CD4-positive, CD25-positive, alpha-beta regulatory T cell (primary cell): ENCODE measurements at places on chromosomes 3 and 15.

GRCh38 chr3:105700575-105700974 lies 168.2 kb downstream of the CBLB start:
- no peak for DNase-seq

GRCh38 chr3:139729300-139729699 lies 51.5 kb upstream of the NMNAT3 start:
- no peak for DNase-seq

DNA sequence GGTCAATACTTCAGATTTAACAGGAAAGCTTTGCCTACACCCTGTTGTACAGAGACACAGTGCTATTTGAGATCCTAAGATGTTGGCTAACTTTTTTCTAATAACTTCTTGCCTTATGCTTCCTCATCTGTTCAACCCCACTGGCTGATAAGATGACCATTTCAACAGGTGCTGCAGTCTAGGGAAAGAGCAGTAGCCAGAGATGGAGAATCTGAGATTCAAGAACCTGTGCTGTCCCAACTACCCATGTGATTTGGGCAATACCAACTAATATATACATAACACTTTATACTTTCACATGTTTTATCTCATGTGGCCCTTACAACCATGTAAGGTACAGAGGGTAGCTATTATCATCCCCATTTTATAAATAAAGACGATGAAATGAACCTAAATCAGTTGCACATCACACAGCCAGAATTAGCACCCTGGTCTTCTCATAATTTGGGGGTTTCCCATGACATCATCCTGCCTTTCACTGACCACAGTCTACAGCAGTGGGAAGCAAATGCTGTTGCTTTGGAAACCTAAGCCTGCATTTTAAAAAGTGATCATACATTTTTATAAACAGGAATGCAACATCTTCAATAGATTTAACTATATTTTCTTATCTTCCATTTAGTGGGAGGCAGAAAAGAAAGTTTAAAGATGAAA lies 9.7 kb downstream of the TTC23 start:
- no peak for DNase-seq

DNA sequence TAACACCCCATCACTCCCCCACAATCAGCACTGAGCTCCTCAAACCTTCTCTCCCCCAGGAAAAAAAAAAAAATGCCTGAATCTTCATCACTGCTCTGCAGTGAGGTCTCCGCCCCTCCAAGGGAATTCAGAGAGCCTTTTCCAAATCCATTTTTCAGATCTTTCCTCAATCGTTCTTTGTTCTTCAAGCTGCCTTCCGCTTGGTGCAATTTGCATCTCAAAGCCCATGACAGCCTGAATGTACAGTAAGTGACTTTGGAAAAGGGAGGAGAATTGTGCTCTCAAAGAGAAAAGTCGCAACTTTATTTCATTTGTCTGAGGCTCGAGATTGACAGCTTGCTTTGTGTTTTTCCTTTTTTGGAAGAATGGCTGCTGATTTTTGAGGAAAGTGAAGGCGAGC lies 75.0 kb downstream of the CORO2B start:
- DNase-seq: no peak

DNA sequence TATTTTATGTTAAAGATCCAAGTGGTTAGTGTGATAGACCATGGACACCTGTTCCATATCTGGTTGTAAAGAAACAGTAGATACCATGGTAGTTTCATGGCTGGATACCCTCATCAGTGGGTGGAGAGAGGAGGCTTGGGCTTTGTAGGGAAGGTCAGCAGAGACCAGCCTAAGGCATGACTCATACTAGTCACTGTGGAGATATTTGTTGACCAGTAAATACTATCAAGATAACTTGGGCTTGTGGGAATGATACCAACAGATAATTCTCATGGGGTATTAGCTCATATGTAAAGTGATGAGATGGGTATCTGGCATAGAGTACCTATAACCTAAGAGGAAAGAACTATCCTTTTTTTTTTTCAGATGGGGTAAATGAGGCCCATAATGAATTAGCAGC lies 354.5 kb downstream of the CACNA2D3 start:
- no peak for DNase-seq

- DNase-seq: peak; percentile 50
These were observed 3.9 kb upstream of the FSIP1 start for GRCh38 chr15:39786447-39787056.

- DNase-seq: no peak
These were observed 28.5 kb downstream of the CYFIP1 start for GRCh38 chr15:22951381-22952280.

GRCh38 chr3:152538518-152538917 lies 269.8 kb downstream of the MBNL1 start:
- no peak for DNase-seq

DNA sequence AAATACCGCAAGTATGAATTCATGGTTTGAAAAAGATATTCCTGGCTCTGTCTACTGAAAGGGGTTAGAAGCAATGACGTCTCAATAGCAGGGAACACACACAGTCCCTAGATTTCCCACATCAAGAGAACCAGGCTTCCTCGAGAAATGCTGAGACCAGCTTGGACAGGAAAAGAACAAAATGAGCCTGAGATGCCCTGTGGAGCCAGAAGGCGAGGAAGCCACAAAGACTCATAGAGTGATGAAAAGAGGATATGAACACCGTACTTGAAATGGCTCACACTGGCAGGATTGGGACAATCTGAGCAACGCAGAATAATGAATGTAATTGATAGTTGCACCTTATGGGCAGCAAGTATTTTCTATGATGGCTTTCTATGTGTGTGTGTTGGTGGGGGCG lies 302.4 kb upstream of the ATP10A start:
- no peak for DNase-seq

DNA sequence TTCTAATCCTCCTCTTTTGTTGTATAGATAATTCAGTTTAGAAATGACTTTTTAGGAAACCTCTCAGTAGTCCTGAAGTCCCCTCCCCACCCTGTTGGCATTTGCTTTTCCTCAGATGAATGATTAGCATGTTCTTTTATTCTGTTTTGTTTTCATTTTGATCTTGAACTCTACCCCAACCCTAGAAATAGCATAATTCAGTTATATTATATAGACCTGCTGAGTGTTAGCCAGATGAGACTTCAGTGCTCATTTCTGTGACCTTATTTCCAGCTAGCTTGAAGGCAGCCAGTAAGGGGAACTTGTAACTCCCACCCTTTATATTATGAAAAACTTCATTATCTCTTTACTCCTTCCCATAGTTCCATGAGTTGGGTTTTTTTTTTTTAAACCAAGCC lies 41.2 kb downstream of the SNRK start:
- no peak for DNase-seq

- DNase-seq: no peak
These were observed 1.4 kb upstream of the SACM1L start for GRCh38 chr3:45687828-45688193.

DNA sequence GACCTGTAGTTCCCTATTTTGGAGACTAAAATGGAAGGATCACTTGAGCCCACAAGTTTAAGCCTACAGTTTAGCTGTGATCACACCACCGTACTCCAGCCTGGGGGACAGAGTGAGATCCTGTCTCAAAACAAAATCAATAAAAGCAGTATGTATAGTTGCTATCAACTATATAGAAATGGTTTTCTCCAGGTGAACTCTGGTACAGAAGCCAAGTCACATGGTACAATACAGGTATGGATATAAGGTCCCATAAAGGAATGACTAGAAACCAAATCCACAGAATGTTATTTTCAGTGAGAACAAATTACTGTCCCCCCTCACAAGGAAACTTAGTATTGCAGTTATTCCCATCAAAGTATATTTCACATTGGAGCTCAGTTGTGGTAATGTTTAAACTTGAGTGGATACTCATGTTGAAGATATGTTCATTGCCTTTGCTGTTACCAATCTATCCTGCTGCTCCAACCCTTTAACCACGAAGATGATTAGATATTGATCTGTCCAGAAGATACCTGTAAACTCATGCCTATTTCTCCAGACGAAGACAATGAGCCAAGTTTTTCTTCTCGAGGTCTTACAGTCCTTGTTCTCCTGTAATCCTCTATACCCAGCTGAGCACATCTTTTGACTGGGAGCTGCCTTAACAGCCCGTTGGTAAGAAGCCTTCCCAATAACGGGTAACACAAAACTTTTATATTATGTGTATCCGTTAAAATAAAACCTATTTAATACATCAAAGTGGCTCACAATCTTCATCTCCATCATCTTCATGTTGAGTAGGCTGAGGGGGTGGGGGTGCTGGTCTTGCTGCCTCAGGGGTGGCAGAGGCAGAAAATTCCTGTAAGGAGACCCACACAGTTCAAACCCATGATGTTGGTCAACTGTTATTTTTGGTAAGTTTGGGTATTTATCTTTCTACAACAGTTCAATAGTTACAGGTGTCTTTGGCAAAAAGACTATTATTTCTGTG lies 24.6 kb downstream of the TRA2B start:
- DNase-seq: no peak

DNA sequence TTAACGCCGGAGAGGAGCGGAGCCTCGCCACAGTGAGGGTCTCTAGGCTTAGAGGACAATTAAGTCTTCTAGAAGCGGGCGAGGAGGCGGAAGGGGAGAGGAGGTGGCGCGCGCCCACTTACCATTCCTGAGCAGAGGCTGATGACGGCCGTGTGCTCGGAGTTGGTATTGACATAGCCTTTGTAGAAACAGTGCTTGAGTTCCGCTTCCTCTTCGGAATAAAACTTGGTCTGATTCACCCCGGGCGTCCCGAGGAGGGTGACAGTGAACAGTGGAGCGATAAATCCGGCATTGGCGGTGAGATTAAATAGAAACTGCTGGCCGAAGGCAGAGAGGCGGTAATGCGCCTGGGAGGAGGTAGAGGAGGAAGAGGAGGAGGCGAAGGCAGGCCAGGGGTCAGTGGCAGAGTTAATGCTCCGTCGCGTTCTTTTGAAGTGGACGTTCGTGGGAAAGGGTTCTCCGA lies 1.3 kb downstream of the ADAMTS9 start:
- no peak for DNase-seq

DNA sequence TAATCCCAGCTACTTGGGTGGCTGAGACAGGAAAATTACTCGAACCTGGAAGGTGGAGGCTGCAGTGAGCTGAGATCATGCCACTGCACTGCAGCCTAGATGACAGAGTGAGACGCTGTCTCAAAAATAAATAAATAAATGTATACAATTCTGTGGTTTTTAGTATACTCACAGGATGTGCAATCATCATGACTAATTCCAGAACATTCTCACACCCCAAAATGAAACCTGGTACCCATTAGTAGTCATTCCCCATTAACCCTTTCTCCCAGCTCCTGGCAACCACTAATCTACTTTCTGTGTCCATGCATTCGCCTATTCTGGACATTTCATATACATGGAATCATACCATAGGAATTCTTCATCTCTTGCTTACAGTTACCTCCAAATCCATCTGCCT lies 44.5 kb downstream of the LRRFIP2 start:
- DNase-seq: peak; percentile 17

DNA sequence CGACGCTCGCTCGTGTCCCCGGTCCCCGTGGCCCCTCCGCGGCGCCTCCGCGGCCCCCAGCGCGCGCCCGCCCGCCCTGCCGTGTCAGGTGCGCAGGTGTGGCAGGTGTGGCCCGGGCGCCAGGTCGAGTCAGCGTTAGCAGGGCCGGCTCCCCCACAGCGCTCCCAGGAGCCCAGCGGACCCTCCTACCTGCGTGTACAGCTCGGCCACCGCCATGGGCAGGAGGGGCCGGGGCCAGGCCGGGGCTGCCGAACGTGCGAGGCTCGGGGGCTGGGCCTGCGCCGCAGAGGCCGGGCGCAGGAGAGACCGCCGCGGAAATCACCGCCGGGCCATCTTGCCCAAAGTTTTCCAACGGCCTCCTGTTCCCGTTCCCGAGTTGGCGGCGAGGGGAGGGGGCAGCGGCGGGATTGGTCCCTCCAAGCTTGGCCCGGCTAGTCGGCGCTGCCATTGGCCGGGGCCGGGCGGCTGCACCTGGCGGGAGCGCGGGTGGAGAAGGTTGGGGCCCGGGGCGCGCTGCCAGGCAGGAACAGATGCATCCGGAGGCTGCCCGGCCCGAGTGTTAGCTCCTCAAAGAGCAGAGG lies at the start of gene MYO5C:
Gene MYO5C (minus strand): TSS at position 384 of the 581 bp plus-strand sequence. CDS start 168 bp downstream, at position 216.
- no peak for DNase-seq

- DNase-seq: no peak
These were observed 46.5 kb downstream of the NEK10 start for GRCh38 chr3:27322634-27323033.

DNA sequence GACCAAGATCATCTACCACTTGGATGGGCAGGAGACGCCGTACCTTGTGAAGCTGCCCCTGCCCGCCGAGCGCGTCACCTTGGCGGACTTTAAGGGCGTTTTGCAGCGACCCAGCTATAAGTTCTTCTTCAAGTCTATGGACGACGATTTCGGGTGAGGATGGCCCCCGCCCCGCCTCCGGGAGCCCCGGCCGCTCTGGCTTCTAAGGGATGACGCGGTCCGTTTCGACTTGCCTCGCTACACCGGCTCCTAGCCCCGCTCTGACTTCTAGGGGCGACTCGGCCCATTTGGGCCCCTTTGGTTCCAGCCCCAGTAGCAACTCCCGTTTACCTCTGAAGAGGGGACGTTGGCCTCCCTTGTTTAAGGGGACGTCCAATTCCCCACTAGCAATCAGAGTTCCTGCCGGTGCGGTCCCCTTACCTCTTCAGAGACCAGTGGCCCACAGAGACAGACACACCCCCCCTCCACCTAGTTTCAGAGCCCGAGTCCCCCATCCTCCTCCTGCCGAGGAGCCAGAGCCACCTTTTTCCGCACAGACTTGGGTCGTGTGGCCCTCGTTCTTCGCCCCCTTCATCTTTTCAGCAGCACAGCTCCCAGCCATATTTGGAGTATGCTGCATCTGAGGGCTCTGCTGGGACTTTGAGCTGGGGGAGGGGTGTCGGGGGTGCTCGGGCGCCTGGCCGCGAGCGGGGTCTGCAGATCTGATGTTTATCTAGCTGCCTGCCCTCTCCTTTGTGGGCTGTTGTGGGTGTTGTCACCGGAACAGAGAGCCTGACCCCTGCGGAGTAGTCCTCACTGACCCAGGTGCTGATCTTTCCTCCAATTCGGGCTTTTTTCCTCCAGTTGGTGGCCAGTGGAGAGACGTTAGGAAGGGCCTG lies 706 bp downstream of the DVL3 start:
- DNase-seq: peak; percentile 54

- no peak for DNase-seq
These were observed 125.6 kb downstream of the SMAD6 start for GRCh38 chr15:66827698-66828055.

GRCh38 chr3:72344647-72345046 lies 503.6 kb downstream of the SHQ1 start:
- no peak for DNase-seq

DNA sequence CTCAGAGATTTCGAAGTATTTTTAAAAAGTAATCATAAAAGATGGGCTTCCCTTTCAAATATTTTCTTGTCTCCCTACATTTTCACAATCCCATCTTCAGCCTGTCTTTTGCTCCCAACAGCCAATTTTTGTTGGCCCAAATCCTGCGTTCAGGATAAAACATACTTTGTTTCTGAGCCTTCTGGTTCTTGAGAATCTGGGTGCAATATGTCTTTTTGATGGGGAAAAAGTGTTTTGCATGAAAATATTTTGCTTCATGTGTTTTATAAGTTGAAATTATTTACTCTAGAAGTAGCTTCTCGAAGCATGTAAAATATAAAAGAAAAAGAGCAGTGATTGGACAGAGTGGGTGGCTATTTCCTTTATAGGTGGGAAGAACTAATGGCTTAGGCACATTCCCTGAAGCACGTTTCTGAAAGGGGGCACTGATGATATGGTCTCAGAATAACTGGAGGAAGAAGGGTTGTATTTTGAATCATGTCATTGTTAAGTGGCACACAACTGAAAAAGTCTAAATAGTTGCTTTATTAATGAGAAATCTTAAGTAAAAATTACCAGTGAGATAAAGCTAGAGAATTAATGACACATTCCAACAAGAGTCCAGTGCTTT lies 3.9 kb downstream of the UNC13C start:
- no peak for DNase-seq
